ENCODE measurements at places on chromosomes 1 and 21. TPM values are rescaled to one million over a fixed set of nuclear protein-coding genes. Genes with fewer than 3 reads are reported as not detected.

The RCAN3 gene
- 1.9 TPM for total RNA-seq

The B3GALT2 gene
- 0.11 TPM for total RNA-seq

The CLDN14 gene
- total RNA-seq, result 0.20 TPM

The SERPINC1 gene
- total RNA-seq, result 1.7 TPM

GRCh38 chr1:191366686-191367085 lies 791.6 kb upstream of the RGS18 start:
- DNase-seq, result no peak

- DNase-seq, result no peak
Measured at GRCh38 chr1:30314591-30314990, 408.8 kb downstream of the MATN1 start.

DNA sequence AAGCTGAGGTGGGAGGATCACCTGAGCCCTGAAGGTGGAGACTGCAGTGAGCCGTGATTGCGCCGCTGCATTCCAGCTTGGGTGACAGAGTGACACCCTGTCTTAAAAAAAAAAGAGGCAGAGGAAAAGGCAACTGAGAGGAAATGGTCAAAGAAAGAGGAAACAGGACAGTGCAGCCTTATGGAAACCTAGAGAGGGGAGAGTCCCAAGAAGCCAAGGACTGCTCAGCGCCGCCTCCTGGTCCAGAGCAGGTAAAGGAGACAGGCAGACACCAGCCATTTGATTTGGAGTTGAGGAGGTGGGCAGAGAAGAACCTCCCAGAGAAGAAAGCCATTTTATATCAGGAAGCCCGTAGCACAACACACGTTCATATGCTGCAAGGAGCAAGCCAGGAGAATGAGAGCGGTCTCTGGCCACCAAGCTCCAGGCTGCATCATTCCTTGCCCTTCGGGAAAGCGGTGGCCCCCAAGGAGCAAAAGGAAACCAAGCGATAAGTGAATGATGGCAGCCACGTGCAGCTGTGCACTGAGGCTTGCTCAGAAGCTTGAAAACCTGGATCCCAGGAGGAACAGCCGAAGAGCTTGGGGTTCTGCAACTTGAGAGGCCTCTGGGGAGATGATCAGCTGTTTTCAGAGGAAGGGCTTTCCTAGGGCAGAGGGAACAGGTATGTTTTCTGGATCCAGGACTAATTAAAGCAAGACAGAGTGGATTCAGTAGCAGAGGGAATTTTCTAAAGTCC lies 33.7 kb downstream of the LRRC42 start:
- DNase-seq, result no peak
